ENCODE measurements at places on chromosomes 6 and 20.
A peak's percentile ranks its signal among the peaks of the same experiment; 100 is the strongest.

DNA sequence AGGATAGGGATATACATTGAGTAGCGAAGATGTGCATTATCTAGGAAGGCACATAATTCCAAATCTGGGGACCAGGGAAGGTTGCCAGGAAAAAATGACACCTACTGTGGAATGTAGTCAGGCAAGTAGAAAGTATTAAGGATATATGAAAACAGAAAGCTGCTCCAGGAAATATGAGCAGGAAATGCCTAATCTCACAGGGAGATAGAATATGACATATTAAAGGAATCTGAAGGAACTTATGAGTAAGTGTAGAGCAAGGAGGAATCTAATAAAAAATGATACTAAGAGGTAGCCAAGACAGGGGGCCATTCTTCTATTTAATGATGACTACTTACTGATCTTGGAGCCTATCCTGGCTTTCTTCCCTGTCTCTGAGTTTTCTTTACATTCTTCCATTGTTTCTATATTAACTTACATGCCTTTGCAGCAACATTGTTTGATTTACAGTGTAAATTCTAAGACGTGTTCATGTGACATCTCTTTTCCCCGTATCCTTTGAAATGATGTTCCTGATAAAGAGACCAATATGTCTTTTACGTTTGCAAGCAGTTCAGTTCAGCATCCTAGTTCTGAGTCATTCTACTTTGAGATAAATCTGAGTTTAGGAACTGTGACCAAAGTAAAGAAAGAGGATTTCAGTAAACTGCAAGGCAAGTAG lies 58.6 kb downstream of the TINAG start:
- no peak for DNase-seq

GRCh38 chr6:158439255-158439654 lies 120.6 kb upstream of the TMEM181 start:
- no peak for DNase-seq

GRCh38 chr20:25277051-25277801 lies 29.3 kb downstream of the PYGB start:
- DNase-seq, result no peak

- no peak for DNase-seq
Observed at GRCh38 chr6:17591287-17591686, 8.8 kb upstream of the FAM8A1 start.

GRCh38 chr20:5433352-5433751 lies 116.6 kb upstream of the PROKR2 start:
- DNase-seq, result no peak

- DNase-seq, result no peak
Observed at GRCh38 chr20:62025832-62026563, 39.7 kb downstream of the TAF4 start.

- no peak for DNase-seq
Observed at GRCh38 chr6:38110481-38110971, 291.0 kb downstream of the ZFAND3 start.

- no peak for DNase-seq
Observed at GRCh38 chr6:155181498-155181897, 82.3 kb upstream of the CLDN20 start.

DNA sequence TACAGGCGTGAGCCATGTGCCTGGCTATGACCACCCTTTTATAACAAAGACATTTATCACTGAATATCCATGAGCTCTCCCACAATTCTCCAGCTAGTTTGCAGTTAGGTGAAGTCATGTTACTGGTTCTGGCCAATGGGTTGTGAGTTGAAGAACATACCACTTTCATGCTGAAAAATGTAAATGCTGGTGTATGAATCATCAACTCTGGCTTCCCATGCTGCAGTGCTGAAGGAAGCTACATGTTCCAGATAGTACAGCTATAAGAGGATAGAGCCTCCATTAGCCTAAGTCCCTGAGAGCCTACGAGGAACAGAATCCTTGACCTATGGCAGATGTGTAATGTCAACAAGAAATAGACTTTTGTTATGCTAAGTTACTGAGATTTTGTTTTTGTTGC lies 180.4 kb downstream of the BTBD9 start:
- DNase-seq, result no peak

GRCh38 chr6:1594445-1595200 lies 15.1 kb upstream of the FOXC1 start:
- DNase-seq, result no peak

- peak; percentile 23 for DNase-seq
Observed at GRCh38 chr20:20366876-20367574, 879 bp upstream of the INSM1 start.

GRCh38 chr6:163998496-163998895 lies 584.0 kb downstream of the QKI start:
- no peak for DNase-seq

- peak; percentile 4 for DNase-seq
Observed at GRCh38 chr6:142030115-142030619, 102.6 kb upstream of the GJE1 start.

- DNase-seq, result no peak
Observed at GRCh38 chr20:6099819-6100218, 23.0 kb downstream of the FERMT1 start.

- no peak for DNase-seq
Observed at GRCh38 chr6:145318952-145319351, 416.4 kb downstream of the EPM2A start.

- DNase-seq, result no peak
Observed at GRCh38 chr6:53869964-53870363, 75.2 kb downstream of the LRRC1 start.

Data from activated naive CD8-positive, alpha-beta T cell treated with anti-CD3 and anti-CD28 coated beads, Interleukin-2, amount 50 U/mL, for 24 hours (primary cell).